ENCODE measurements at places on chromosomes 1 and 21. TPM values are rescaled to one million over a fixed set of nuclear protein-coding genes. Genes with fewer than 3 reads are reported as not detected.

Gene ATF6
- total RNA-seq: 35.3 TPM

Gene PPM1J
- total RNA-seq: 1.3 TPM

Gene BTBD19
- total RNA-seq: 5.9 TPM

Gene RGS7
- total RNA-seq: 1.3 TPM

Gene HSD3B1
- not detected for total RNA-seq

Gene ARMH1
- total RNA-seq: 4.7 TPM

Data from Calu3 (cell line).